GM12878 (cell line): ENCODE measurements at places on chromosomes 3 and 15. TPM values are rescaled to one million over a fixed set of nuclear protein-coding genes. Genes with fewer than 3 reads are reported as not detected.

GOLGA8K gene
- polyA plus RNA-seq, result 0.13 TPM in 1 of 2 replicates, not detected in the other

GRCh38 chr3:29545615-29546014 lies 264.7 kb downstream of the RBMS3 start:
- no peak overlapping the region for H3K27ac ChIP-seq
- H3K36me3 ChIP-seq, result no peaks in the 10 kb centered on the region
- no peaks in the 10 kb centered on the region for H3K4me1 ChIP-seq
- DNase-seq, result no peak
- no peak overlapping the region for H3K4me3 ChIP-seq

EPHB3 gene
- polyA plus RNA-seq, result 0.09 and 0.19 TPM in 2 replicates

LRRC31 gene
- polyA plus RNA-seq, result not detected in 2 replicates

TUSC7 gene
- polyA plus RNA-seq, result not detected in 2 replicates

DNA sequence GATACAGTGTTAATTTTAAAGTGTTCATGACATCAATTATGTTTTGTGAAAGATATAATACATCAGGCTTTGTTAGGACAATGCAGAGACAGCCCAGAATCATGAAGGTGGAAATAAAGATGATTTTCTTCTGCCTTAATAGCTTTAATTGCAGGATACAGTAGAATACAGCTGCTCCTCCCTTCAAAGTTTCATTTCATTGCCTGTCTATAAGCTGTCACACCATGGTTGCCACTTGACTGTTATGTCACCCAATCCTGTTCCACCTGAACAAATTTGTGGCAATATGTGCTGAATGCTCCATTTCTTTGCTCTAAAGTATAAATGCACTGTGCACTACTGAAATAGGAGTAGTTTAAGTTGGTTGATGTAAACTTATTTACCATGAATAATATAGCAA lies 537.8 kb upstream of the ROBO2 start:
- H3K4me1 ChIP-seq, result no peaks in the 10 kb centered on the region
- no peak overlapping the region for H3K4me3 ChIP-seq
- H3K36me3 ChIP-seq, result no peaks in the 10 kb centered on the region
- H3K27ac ChIP-seq, result no peak overlapping the region
- H3K27me3 ChIP-seq, result no peaks in the 10 kb centered on the region
- DNase-seq, result no peak

CNTN3 gene
- polyA plus RNA-seq, result not detected in 2 replicates

DNA sequence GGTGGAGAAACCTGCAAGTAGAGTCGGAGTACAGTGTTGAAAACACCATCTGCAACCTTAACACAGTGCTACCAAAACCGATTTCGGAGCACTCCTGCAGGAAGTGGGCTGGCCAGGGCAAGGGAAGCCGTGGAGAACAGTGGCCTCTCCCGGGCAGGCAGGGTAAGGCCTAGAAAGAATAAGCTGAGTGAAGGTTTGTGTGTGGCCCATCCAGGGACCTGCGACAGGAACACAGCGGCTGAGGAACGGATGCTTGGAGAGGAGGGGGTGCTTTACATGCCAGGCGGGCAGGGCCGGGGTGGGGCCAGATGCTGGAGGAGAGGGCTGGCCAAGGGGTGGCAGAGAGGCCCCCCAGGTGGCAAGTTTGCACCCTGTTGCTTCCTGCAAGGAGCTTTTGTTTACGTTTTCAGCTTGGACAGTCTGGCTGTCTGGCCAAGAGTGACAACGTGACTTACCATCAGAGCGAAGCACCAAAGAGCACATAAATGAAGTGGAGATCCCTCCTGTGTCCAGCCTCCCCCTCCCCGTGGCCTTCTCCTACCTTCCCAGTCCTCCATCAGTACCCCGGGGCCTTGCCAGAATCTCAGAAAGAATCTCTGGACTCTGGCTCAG lies 156.5 kb downstream of the PGPEP1L start:
- H3K27ac ChIP-seq, result no peak overlapping the region
- no peak overlapping the region for H3K4me3 ChIP-seq
- H3K36me3 ChIP-seq, result no peaks in the 10 kb centered on the region
- DNase-seq, result no peak
- no peaks in the 10 kb centered on the region for H3K27me3 ChIP-seq

DPPA2 gene
- polyA plus RNA-seq, result not detected in 2 replicates

- no peak overlapping the region for H3K4me3 ChIP-seq
- DNase-seq, result no peak
- no peaks in the 10 kb centered on the region for H3K4me1 ChIP-seq
- no peaks in the 10 kb centered on the region for H3K36me3 ChIP-seq
- no peaks in the 10 kb centered on the region; the same call in 1 of the 2 replicates for H3K27me3 ChIP-seq
Observed at GRCh38 chr15:59941612-59942011, 62.5 kb upstream of the FOXB1 start.

GRCh38 chr15:78050826-78051225 lies 26.7 kb downstream of the TBC1D2B start:
- H3K36me3 ChIP-seq, result peaks cover 14% of the 10 kb centered on the region
- no peak for DNase-seq
- peaks cover 76% of the 10 kb centered on the region for H3K4me1 ChIP-seq
- no peaks in the 10 kb centered on the region for H3K27me3 ChIP-seq
- H3K27ac ChIP-seq, result peak overlapping the region; percentile 53

GRCh38 chr3:50090984-50091383 lies 2.3 kb downstream of the RBM5 start:
- no peaks in the 10 kb centered on the region; the same call in 1 of the 2 replicates for H3K4me1 ChIP-seq
- DNase-seq, result no peak
- H3K27me3 ChIP-seq, result no peaks in the 10 kb centered on the region
- no peak overlapping the region for H3K27ac ChIP-seq
- H3K36me3 ChIP-seq, result peaks cover 13% of the 10 kb centered on the region
- H3K4me3 ChIP-seq, result peak overlapping the region; percentile 78

GRCh38 chr3:60047426-60048200 lies 997.8 kb upstream of the CFAP20DC start:
- no peaks in the 10 kb centered on the region for H3K4me1 ChIP-seq
- no peak overlapping the region for H3K27ac ChIP-seq
- no peaks in the 10 kb centered on the region for H3K27me3 ChIP-seq
- no peak for DNase-seq
- no peak overlapping the region for H3K4me3 ChIP-seq
- H3K36me3 ChIP-seq, result no peaks in the 10 kb centered on the region

DNA sequence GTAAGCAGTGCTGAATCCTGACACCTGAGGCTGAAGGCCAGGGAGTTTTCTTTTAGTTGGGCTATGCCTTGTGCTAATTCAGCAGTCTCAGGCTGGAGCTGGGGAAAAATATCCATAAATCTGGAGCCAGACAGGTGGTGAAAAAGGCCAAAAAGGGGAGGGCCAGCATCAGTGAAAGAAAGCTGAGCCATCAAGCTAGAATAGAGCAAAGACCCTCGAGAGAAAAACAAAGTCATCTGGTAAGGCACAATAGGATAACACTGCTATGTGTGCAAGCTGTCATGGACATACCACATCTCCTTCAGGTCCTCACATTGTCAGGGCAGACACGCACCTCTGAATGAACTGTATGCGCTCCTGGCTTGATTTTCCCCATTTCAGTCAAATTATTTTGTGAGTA lies 687.9 kb downstream of the SQOR start:
- H3K27me3 ChIP-seq, result no peaks in the 10 kb centered on the region
- H3K36me3 ChIP-seq, result no peaks in the 10 kb centered on the region
- H3K27ac ChIP-seq, result no peak overlapping the region
- no peak overlapping the region for H3K4me3 ChIP-seq
- no peaks in the 10 kb centered on the region for H3K4me1 ChIP-seq

DNA sequence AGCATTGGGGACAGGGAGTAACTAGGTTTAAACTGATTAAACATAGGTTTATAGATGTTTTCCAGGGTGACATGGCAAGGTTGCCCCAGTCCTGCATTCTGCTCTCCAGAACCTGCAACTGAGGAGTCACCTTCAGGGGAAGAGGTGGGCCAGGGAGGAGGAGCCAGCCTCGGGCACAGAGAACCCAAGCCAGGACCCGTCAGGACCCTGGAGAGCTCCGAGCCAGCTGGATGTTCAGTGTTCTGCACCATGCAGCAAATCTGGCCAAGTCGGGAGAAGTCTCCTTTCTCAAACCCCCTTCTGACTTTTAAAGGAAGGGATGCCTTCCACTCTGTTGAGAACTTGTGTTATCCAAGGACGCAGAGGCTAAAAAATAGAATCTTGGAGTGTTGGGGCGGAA lies 62.1 kb upstream of the SLC6A11 start:
- H3K27me3 ChIP-seq, result peaks cover 3% of the 10 kb centered on the region; the same call in 1 of the 2 replicates
- no peak overlapping the region for H3K4me3 ChIP-seq
- DNase-seq, result no peak
- H3K36me3 ChIP-seq, result no peaks in the 10 kb centered on the region

- peaks cover 26% of the 10 kb centered on the region; the same call in 1 of the 2 replicates for H3K36me3 ChIP-seq
- DNase-seq, result no peak
- H3K4me3 ChIP-seq, result no peak overlapping the region
- peaks cover 30% of the 10 kb centered on the region for H3K4me1 ChIP-seq
- no peaks in the 10 kb centered on the region for H3K27me3 ChIP-seq
Observed at GRCh38 chr3:50354186-50354764, 3.6 kb downstream of the CYB561D2 start.

GRCh38 chr15:50676799-50677483 lies 9.7 kb downstream of the TRPM7 start:
- H3K4me3 ChIP-seq, result no peak overlapping the region
- DNase-seq, result no peak
- H3K27ac ChIP-seq, result no peak overlapping the region
- peaks cover 16% of the 10 kb centered on the region; the same call in 1 of the 2 replicates for H3K36me3 ChIP-seq
- H3K27me3 ChIP-seq, result no peaks in the 10 kb centered on the region
- peaks cover 7% of the 10 kb centered on the region for H3K4me1 ChIP-seq

DNA sequence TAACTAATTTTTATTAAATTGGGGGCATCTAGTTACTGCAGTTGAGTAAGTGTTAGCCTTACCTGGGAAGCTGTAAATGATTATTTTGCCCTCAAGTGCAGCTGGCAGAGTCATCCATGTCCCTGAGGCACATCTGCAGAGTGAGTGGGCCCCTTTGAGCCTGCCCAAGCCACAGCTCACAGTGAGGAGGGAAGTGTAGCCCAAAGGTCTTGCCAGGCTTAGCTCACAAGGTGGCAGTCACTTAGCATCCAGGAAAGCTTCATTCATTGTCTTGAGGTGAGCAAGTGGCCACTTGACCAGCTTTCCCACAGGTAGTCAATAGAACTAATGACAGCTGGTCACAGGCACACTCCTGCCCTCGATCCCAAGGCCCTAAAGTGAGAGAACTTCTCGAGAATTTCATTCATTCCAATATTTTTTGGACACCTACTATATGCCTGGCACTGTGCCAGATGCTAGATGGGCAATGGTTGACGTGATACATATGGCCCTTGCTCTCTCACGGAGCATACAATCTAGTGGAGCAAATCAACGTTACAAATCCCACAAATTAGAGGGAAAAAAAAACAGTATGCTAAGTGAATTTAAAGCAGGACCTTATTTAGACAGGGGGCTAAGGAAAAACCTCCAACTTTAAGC lies 163.3 kb upstream of the IL12A start:
- H3K27ac ChIP-seq, result no peak overlapping the region
- no peaks in the 10 kb centered on the region for H3K36me3 ChIP-seq
- no peak overlapping the region for H3K4me3 ChIP-seq
- DNase-seq, result no peak
- no peaks in the 10 kb centered on the region for H3K4me1 ChIP-seq
- H3K27me3 ChIP-seq, result no peaks in the 10 kb centered on the region

SLC28A2 gene
- polyA plus RNA-seq, result 0.05 and 0.21 TPM in 2 replicates

ECE2 gene
- not detected in 2 replicates for polyA plus RNA-seq

DNA sequence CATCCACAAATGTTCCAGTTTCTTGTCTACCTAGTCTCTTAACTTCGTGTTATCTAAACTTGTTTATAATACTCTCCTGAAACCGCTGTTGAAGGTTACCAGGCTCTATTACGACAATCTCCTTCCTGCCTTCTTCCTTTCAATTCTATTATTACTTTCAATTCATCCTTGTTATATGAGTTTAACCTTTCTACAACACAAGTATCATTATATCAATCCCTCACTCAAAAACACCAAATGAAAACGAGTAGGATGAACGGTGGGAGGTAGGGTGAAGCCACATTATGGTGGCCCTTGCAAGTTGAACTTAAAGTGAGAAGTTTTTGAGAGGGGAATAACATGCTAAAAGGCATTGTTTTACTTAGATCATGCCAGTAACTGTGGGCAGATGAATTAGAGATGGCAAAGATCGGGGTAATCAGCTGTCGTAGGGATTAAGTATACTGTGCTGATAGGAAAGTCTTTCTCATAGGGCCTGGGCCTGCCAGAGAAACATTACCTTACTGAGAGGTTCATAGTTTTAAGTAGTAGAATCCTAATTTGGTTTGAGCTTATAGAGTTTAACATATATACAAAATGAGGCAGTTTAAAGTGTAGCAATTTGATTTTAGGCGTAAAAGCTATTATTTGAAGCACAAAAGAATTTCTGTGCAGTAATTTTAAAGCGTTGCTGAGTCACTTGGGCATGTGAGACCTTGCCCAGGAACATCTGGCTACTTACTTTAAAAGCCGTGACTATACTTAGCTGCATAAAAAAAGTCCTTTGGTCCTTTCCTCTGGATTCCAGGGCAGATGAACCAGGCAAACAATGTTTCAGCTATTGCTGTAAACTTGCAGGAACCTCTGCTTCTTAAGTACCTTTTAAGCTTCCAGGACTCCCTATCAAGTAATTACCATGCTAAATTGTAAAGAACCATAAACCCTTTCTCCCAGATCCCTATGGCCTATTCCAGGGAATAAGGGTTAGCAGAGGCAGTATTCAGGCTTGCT lies 3.3 kb upstream of the CEP97 start:
- H3K27me3 ChIP-seq, result no peaks in the 10 kb centered on the region
- DNase-seq, result no peak

GRCh38 chr3:115272036-115272824 lies 125.1 kb upstream of the ZBTB20 start:
- no peak for DNase-seq
- H3K27me3 ChIP-seq, result no peaks in the 10 kb centered on the region
- no peaks in the 10 kb centered on the region for H3K4me1 ChIP-seq
- H3K36me3 ChIP-seq, result no peaks in the 10 kb centered on the region

DNA sequence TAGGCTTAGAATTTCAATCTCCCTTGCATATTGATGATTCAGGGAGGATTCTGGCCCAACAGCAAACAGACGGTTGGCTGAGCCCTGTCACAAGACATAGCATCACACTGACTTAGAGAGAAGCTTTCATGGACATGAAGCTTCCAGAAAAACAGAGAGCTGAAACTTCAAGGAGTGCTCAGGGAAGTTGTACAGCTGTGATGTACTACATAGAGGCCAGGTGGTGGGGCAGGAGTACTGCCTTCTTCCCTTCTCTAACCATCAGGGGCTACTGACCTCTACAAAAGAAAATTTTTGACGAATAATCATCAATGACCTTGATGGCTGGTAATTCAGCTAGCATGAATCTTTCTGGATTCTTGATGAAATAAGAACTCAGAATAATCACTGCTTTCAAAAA lies 378.5 kb downstream of the ERC2 start:
- DNase-seq, result no peak
- no peak overlapping the region for H3K27ac ChIP-seq
- H3K4me1 ChIP-seq, result no peaks in the 10 kb centered on the region
- H3K4me3 ChIP-seq, result no peak overlapping the region
- no peaks in the 10 kb centered on the region for H3K36me3 ChIP-seq

ZIC4 gene
- polyA plus RNA-seq, result not detected in 2 replicates

DNA sequence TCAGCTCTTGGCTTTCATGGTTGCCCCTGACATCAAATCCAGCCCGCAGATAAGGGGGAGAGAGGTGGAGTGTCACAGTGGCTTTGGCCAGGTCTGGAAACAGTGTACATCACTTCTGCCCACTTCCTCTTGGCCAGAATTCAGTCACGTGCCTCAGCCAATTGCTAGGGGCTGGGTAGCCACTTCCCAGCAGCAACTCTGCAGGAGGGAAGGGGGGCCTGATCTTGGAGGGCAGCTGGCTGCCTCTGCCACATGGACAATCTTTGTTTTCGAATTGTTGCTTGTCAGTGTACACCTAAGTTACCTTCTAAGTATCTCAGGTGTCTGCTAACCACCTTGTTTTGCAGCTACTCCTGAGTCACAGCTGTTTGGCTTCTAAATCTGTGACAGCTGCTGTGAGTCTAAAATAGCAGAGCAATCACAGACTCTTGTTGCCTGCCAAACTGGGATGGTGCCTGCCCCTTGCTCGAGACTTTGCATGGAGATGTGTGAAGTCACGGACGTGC lies 41.0 kb upstream of the LIMD1 start:
- H3K27me3 ChIP-seq, result no peaks in the 10 kb centered on the region
- no peak for DNase-seq
- H3K27ac ChIP-seq, result peak overlapping the region; percentile 55
